Hematopoietic multipotent progenitor cell (in vitro differentiated cells): ENCODE measurements at places on chromosomes 5 and 9.
A peak's percentile ranks its signal among the peaks of the same experiment; 100 is the strongest.

DNA sequence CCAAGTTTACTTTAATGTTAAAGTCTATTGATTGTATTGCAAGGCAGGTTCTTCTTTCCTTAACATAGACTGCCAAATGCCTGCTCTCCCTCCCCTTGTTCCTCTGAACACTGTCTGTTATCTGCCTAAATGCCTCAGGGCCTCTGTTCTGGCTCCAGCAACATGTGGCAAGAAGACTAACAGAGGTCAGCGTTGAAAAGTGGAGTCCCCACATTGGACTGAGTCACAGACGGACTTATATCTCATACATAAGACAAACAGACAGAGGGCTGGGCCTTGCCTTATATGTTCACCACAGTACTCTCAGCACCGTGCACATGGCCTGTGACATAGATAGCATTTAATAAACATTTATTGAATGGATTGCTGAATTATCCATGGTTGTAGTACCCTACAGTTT lies 91.4 kb downstream of the TSSK1B start:
- no peak for DNase-seq

DNA sequence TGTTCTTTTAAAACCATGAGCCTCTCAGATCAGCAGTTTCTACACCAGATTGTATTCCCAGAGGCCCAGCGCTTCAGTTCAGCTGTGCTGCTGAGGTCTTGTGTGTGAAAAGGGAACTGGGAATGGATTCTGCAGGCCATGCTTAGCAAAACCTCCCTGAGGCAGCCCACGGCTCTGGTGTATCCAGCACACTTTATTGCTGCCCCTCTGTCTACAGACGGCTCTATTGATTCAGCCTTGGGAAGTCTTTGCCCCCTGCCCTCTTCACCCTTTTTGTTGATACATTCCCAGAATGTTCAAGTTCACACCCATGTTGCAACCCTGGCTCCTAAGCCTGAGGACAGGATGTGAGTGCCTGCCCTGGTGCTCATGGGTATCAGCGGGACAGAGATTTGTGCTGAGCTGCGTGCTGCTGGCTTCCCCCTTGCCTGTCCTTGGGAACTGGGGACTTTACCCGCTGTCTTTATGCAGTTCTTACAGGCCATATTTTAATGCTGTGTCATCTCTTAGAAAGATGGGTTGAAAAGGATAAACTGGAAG lies 37.3 kb downstream of the ARHGAP26 start:
- no peak for DNase-seq

GRCh38 chr5:132266836-132267160 lies 9.3 kb downstream of the PDLIM4 start:
- no peak for DNase-seq

DNA sequence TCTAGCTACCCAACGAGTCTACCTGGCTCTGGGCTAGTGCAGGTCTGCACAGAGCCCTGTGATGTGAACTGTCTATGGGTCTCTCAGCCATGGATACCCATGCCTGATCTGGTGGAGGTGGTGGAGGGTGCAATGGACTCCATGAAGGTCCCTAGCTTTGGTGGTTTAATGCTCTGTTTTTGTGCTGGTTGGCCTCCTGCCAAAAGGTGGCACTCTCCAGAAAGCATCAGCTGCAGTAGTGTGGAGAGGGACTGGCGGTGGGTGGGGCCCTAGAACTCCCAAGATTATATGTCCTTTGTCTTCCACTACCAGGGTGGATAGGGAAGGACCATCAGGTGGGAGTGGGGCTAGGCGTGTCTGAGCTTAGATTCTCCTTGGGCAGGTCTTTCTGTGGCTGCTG lies 290.1 kb downstream of the AGTPBP1 start:
- no peak for DNase-seq

GRCh38 chr5:168790002-168790635 lies 211.0 kb upstream of the PANK3 start:
- no peak for DNase-seq

- DNase-seq = no peak
Measured at GRCh38 chr5:72093217-72093616, 14.1 kb upstream of the MAP1B start.

- peak; percentile 74 for DNase-seq
Measured at GRCh38 chr9:131697908-131698617, 41.8 kb downstream of the RAPGEF1 start.

DNA sequence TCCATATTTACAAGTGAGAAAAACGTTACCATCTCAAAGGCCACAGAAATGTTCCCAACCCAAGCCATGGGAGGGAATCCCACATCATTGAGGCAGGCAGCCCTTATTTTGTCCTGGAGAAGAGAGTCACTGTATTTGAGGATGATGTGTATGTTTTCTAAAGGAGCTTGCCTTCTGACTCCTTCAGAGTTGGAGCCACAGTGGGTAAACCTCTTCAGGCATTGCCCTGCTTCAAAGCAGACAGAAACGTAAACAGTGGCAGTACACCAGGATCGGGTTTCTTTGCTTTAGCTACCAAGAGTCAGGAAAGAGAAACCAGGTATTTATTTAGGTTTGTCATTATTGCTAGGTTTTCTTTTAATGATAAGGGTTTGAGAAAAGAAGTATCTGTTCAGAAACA lies 45.7 kb downstream of the MUSK start:
- DNase-seq = no peak

DNA sequence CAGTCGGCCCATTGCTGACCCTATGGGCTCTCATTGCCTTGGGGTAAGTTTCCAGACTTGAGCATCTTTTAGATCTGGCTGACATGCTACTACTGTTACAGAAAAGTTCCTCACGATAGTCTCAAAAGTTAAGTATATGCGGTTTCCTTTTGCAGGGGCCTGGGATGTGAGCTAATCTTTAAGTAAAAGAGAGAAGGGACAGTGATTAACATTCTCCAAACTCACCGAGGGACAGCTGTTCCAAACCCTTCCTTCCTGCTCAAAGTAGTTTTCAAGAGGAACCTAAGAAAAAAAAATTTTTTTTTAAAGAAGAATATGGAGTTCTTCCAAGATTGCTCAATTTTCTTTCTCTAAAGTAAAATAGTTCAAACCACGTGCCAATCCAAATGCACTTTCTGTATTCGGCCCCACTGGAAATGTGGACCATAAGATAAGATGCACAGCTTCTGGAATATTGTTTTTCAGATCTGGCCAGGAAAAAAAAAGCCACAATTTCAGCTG lies 168.0 kb upstream of the SPRY4 start:
- no peak for DNase-seq

GRCh38 chr5:138160706-138161105 lies 17.7 kb downstream of the BRD8 start:
- DNase-seq = no peak

- peak; percentile 25 for DNase-seq
Measured at GRCh38 chr9:76725011-76725546, 39.2 kb upstream of the PCA3 start.

DNA sequence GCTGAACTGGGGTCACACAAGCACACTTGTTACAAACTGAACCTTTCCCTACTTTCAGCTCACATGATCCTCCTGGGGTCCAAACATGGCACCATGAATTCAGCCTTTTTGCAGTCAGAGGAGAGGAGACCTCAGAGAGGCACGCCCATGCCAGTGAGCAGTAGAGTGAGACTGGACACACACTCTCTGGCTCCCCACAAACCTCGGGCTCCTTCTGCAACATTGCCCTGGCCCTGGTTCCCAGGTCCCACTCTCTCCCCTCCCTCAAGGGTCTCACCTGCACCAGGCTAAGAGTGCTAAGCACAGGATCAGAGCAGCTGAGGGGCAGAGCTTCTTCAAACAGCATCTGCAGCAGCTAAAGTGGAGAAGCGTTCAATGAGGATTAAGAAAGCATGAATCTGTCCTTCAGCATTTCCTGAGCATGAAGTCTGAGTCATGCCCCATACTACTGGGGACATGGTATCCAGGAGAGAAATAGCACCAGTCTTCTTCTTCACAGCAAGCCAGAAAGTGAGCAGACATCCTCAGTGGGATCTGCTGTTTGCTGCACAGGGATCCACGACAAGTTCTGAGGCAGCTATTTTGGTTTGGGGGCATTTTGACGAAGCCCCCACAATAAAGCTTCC lies 27.2 kb downstream of the SLC35A4 start:
- no peak for DNase-seq

- peak; percentile 52 for DNase-seq
Measured at GRCh38 chr9:7368410-7369292, 430.9 kb downstream of the DMAC1 start.

DNA sequence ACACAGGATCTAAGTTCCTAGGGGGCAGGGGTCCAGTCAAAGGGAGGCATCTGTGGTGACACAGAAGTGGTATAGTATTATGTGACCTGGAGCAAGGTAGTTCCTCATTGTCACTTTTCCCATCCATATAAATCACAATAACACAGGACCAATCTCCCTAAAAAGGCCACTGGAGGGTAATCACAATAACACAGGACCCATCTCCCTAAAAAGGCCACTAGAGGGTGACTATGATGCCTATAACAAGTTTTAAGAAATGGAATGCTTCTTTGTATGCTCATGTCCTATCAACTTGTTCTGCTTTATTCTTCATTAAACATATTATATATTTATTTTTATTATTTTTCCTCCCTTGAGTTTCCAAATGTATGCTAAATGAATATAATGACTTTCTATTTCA lies 254.6 kb downstream of the ASTN2 start:
- DNase-seq = no peak

GRCh38 chr9:70229579-70229978 lies 29.2 kb upstream of the SMC5 start:
- DNase-seq = peak; percentile 24

GRCh38 chr5:38258319-38259061 lies at the start of gene EGFLAM:
EGFLAM (plus strand) TSS chr5:38258559; CDS start chr5:38258755, 196 bp downstream.
- DNase-seq = no peak

GRCh38 chr5:124739634-124740025 lies 6.8 kb downstream of the ZNF608 start:
- DNase-seq = no peak

- DNase-seq = no peak
Measured at GRCh38 chr9:5593904-5594303, 35.0 kb upstream of the RIC1 start.

DNA sequence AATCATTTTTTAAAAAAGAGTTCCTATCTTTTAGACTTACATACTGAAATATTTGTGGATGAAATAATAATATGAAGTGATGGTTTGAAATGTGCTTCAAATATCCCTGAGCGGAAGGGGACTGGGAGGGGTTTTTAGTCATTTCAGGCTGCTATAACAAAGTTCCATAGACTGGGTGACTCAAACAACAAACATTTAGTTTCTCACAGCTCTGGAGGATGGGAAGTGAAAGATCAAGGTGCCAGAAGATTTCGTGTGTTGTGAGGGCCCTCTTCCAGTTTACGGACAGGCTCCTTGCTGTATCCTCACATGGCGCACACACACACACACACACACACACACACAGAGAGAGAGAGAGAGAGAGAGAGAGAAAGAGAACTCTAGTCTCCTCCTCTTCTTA lies 27.1 kb upstream of the TEX10 start:
- DNase-seq = no peak

GRCh38 chr9:5698810-5699556 lies 70.1 kb downstream of the RIC1 start:
- DNase-seq = no peak

GRCh38 chr5:143017541-143017940 lies 247.4 kb downstream of the ARHGAP26 start:
- no peak for DNase-seq

DNA sequence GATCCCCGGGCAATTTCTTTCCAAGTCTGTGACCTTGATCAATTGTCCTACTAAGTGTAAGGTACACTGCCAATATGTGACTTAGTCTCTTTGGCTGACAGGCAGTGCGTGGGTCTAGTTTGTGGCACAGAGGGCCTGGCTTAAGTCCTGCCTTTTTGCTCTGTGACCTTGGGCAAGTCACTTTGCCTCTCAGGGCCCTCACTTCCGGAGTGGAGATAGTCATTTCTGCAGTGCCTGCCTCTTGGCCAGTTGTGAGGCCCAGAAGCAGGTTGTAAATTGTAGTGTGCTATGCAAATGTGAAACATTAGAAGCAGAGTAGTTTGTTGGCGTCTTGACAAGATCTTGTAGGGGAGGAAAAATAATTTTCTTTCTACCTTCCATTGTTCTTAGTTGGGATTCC lies 39.0 kb downstream of the KIF4B start:
- no peak for DNase-seq

DNA sequence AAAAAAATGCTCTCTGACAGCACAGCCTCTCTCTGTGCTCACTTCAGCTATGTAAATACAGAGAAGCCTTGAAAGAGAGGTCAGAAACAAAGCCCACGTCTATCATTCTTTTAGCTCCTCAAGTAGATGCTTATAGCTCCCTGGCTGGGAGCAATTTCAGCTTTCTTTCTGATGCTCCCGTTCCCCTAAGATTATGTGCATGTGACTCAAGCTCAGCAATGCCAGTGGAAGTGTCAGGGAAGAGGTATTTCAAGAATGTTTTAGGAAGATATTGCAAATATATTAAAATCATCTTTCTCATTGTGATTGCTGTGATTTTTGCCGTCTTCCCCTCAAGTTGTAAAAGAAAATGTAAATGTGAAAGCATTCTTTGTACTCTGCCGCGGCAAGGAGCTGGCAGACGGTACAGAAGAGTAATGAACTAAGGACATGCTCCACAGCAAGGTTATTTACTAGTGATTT lies 1353.7 kb upstream of the ACO1 start:
- no peak for DNase-seq

GRCh38 chr5:176447591-176447977 lies 601 bp upstream of the FAF2 start:
- DNase-seq = no peak

GRCh38 chr9:113885183-113886025 lies 9.3 kb downstream of the ZNF618 start:
- DNase-seq = no peak

DNA sequence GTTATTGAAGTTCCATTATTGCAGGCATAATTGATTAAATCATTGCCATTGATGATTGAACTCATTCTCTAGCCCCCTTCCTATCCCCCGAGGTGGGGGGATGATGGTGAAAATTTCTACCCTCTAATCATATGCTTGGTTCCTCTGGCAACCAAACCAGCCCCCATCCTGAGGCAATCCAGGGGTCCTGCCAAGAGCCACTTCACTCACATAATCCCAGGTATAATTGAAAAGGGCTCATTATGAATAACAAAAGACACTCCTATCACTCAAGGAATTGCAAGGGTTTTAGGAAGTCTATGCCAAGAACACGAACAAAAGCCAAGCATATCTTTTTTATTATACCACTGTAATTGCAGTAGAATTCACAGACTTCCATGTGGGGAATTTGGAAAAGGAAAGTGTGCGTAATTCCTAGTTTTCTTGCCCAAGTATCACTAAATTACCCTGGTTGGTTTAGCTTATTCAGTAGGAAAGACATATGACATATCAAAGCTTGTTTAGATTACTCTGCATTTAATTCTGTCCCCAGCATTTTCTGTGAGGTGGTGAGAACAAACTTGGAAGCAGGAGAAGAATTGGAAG lies 130.7 kb upstream of the TAF11L2 start:
- no peak for DNase-seq

GRCh38 chr5:145558288-145558687 lies 276.9 kb downstream of the PRELID2 start:
- DNase-seq = no peak
